ENCODE measurements at places on chromosomes 5 and 9.

GRCh38 chr5:5100635-5101034 is 39.5 kb upstream of the ADAMTS16 start:
- no peak for DNase-seq

DNA sequence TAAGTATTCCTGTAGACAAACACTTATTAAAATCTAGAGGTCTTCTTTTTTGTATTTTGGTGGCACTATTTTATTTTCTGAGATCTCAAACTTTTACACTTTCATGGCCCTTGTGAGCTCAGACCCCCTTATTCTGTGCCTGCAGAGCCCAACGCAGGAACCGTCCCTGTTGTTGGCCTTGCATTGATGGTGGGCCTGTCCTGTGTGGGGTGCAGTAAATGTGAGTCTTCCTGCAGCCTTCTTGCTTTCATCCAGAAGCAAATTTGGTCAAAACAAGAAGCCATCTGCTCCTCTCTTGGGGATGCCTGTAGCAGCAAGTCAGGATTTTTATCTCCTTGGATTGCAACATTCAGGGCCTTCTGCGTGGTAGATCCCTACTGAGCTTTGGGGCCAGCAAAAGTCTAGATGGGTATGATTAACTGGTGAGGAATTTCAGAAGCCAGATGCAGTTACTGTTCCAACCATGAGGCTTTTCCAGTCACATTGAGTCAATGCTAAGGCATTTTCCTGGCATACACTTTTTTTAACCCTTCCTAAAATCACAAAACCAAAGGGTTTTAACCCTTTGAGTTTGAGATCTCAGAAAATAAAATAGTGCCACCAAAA is 31.7 kb downstream of the BASP1 start:
- no peak for DNase-seq

DNA sequence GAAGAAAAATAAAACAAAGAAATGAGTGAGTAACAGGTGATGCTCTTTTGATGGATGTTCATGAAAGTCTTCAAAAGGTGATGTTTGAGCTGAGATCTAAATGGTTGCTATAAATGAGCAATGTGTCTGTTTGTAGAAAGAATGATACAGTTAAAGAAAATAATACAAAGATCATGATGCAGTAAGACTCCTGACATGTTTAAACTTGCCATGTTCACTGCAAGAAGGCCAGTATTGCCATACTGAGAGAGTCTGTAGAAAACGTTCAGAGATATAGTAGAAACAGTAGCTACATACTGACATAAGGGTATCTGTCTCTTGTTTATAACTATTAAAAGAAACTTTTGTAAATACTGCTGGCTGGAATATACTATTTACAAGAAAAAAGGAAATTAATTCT is 1609.2 kb upstream of the ACO1 start:
- no peak for DNase-seq

GRCh38 chr5:1330847-1331831 is 13.8 kb downstream of the CLPTM1L start:
- DNase-seq, result no peak

GRCh38 chr9:137042751-137043727 is 2.9 kb downstream of the NPDC1 start:
- no peak for DNase-seq

DNA sequence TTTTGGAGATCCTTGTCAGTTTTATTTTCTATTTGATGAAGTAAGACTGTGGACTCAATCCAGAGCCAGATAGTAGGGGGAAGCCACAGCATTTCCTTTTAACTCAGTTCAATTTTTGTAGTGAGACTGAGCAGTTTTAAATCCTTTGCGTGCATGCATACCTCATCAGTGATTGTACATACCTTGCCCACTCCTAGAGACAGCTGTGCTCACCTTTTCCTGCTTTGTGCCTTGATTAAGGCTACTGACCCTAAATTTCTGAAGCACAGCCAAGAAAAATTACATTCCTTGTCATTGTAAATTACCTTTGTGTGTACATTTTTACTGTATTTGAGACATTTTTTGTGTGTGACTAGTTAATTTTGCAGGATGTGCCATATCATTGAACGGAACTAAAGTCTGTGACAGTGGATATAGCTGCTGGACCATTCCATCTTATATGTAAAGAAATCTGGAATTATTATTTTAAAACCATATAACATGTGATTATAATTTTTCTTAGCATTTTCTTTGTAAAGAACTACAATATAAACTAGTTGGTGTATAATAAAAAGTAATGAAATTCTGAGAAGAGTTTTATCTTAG is 17.8 kb downstream of the DIMT1 start:
- DNase-seq, result no peak

DNA sequence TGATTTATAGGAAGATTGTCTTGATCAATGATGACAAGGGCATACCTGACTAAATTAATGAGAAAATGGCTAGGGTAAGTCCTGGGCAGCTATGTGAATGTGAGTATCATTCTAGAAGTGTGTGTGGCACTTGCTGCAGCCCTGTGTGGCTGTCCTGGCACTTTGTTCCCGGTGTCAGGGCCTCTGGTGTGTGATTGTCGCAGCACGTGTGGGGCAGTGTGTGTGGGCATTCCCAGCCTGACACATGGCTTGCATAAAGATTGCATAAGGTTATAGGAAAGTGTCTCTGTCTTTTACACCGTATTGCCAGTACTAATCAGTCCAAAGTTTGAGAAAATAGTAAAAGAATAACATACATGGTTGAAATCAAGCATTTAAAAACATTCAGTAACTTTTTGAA is 74.4 kb downstream of the TRIO start:
- DNase-seq, result no peak

- DNase-seq, result no peak
These were observed 21.9 kb downstream of the GSN start for GRCh38 chr9:121289772-121290370.

GRCh38 chr5:123455640-123456039 is 32.4 kb upstream of the CEP120 start:
- DNase-seq, result no peak

DNA sequence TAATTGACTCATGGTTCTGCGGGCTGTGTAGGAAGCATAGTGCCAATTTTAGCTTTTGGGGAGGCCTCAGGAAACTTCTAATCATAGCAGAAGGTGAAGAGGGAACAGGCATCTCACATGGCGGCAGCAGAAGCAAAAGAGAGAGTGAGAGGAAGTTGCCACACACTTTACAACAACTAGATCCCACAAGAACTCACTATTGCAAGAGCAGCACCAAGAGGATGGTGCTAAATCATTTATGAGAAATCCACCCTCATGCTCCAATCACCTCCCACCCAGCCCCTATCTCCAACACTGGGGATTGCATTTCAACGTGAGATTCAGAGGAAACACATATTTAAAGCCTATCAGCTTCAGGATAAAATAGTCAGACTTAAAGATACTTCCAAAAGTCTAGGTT is 36.1 kb upstream of the LPAR1 start:
- DNase-seq, result no peak

GRCh38 chr5:15574806-15575325 is 74.9 kb downstream of the FBXL7 start:
- DNase-seq, result no peak

DNA sequence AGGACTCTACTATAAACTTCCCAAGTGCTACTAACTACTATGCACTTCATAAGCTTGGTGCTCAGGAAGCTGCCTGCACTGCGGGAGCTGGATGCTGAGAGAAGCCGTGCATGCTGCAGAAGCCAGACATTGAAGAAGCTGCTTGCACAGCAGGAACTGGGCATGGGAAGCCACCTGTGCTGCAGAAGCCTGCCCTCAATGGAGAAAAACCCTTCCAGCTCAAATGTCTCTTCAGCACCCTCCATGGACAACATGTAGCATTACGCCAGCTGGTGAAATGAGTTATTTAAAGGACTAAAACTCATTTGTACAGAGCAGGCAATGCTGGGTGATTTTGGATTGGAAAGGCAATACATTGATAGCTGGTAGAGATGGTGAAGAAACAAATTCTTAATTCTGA is 247.2 kb downstream of the KIF4B start:
- DNase-seq, result no peak

GRCh38 chr9:26163931-26164330 is 485.7 kb upstream of the TUSC1 start:
- no peak for DNase-seq

GRCh38 chr5:78377056-78377717 is 16.8 kb downstream of the SCAMP1 start:
- no peak for DNase-seq

- no peak for DNase-seq
These were observed 42.3 kb downstream of the NAIF1 start for GRCh38 chr9:128024761-128025308.

DNA sequence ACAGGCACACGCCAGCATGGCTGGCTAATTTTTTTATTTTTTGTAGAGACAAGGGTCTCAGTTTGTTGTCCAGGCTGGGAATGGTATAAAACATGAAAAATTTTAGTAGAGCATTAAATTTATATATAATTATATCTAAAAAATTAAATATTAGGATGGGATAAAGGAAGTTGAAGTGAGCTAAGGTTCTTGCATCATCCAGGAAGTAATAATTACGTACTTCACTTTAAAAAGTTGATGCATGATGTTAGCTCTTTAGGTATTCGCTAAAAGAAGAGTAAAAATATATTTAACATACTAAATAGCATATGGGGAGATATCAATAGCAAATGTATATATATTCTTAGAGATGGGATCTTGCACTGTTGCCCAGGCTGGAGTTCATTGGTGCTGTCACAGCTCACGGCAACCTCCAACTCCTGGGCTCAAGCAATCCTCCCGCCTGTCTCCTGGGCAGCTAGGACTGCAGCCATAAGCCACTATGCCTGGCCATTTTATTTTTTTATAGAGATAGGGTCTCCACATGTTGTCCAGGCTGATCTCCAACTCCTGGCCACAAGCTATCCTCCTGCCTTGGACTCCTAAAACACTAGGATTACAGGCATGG is 12.3 kb downstream of the DCAF10 start:
- DNase-seq, result no peak

- DNase-seq, result peak; percentile 31
These were observed 16.8 kb downstream of the NIPAL4 start for GRCh38 chr5:157476702-157477408.

- no peak for DNase-seq
These were observed 26.3 kb upstream of the RNF38 start for GRCh38 chr9:36426348-36426747.

- no peak for DNase-seq
These were observed 34.0 kb downstream of the PPARGC1B start for GRCh38 chr5:149764086-149764485.

DNA sequence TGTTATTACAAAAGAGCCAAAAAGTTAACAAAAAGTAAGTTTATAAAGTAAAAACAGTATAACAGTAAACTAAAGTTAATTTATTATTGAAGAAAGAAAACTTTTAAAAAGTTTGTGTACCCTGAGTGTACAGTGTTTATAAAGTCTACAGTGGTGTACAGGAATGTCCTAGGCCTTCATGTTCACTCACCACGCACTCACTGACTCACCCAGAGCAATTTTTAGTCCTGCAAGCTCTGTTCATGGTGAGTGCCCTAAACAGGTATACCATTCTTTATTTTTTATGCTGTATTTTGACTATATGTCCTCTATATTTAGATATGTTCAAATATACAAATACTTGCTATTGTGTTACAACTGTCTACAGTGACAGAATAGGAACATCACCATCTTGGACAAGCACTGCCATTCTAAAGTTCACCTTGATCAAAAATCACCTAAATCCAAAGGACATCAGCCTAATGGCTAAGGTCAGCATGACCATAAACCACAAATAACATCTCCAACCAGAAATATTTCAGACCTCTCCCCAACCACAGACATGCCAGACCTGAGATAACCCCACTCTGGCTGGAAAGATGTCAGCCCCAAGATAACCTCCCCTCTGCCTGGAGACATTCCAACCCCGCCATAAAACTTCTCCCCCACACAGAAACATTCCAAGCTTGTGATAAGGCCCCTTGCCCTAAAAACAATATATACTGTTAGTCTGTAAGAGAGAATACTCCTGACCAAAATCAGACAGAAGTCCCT is 56.1 kb downstream of the AGXT2 start:
- DNase-seq, result no peak

DNA sequence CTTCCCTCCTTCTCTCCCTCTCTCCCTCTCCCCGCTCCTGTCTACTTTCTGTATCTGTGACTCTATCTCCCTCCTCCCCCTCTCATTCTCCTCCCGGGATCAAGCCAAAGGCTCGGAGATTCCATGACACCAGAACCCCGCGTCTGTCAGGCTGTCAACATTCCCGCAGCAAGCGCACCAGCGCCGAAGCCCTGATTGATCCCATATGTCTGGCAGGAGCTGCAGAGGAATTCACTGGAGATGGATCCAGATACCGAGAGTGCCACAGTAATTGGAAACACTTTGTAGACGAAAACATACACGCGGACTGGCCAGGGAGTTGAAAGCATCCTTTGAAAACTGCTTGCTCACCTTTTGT is 300 bp upstream of the SVEP1 start:
- peak; percentile 5 for DNase-seq

- DNase-seq, result no peak
These were observed 29.9 kb upstream of the TNFSF8 start for GRCh38 chr9:114960276-114960675.

GRCh38 chr9:972501-973294 is 3.8 kb upstream of the DMRT3 start:
- no peak for DNase-seq

DNA sequence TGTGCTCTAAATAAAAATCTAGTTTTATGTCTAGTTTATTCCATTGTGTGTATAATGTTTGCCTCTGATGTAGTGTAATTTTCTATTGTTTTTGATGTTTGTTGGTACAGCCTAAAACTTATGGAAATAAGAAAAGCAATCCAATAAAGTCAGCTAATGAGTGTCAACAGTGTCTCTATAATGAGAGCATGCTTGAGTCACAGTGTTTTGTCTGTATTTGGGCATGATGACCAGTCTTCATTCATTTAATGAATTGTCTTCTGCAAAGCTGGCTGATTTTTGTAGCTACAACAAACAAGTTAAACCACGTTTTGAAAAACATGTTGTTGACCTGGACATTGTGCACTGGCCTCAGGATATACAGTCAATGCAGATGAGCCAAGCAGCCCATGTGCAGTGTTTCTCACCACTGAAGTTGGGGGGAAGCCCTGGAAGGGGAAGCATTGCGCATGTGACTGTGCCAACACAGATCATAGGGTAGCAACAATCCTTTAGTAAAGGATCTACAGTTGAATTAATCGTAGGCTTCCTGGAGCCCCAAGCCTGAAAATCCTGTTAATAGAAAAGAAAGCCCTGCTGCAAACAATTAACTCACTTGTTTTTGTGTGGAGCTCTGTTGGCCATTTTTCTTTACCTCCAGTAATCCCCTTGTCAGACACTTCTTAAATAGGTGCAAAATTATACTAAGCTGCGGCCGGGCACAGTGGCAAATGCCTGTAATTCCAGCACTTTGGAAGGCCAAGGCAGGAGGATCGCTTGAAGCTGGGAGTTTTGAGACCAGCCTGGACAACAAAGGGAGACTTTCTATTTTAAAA is 88.0 kb downstream of the INIP start:
- no peak for DNase-seq

DNA sequence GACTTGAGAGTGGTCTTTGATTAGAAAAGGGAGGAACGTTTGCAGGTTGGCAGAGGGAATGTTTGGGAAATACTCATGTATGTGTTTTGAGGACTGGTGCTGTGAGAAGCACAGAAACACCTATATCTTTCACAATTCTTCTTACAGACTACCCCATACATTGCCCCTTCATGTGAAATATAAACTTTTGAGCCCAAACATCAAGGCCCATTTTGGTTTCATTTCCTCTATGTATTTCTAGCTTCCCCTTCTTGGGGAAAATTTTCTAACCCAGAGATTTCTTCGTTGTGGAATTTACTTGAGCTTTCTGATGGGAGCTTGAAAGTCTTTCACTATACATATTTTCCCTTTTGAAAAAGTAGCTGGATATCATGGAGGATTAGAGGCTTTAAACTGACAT is 67.6 kb downstream of the FYB1 start:
- no peak for DNase-seq

- no peak for DNase-seq
These were observed 47.2 kb upstream of the LPCAT1 start for GRCh38 chr5:1570975-1571374.

GRCh38 chr9:114348906-114349482 is 19.3 kb downstream of the ORM2 start:
- DNase-seq, result peak; percentile 30

All from neural crest cell (in vitro differentiated cells).